Kidney glomerular epithelial cell (primary cell): ENCODE measurements at places on chromosomes 16 and 17.

DNA sequence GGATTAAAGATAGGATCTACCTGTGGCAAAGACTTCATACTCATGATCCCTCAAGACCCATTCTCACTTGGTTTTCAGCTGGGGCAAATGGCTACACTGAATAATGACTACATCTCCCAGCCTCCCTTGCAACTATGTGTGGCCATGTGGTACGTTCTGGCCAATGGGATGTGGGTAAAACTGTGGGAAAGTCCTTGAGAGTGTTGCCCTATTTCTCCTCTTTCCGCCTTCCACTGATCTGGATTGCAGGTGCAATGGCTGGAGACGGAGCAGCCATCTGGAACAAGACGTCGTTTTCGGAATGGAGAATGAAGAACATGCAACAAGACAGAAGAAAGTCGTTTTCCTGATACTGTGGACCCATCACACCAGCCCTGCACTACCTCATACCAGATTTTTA is 48.5 kb downstream of the HAPSTR1 start:
- DNase-seq, result no peak

DNA sequence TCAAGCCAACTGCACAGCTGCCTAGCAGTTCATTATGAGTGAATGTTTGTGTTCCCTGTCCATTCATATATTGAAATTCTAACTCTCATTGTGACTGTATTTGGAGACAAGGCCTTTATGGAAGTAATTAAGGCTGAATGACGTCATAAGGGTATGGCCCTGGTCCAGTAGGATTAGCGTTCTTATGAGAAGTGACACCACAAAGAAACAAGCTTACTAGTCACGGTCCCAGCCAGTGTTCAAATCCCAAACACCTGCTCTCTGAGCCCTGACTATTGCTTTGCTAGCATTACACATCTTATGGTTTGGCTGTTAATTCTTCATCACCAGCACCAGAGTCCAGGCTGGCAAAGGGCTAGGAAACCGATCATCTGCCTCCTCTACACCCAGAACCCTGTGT is 2.2 kb downstream of the ZNF668 start:
- peak; percentile 4 for DNase-seq

- DNase-seq, result no peak
These were observed 3.6 kb downstream of the KAT2A start for GRCh38 chr17:42117397-42118125.

GRCh38 chr17:66733759-66734158 is 101.2 kb upstream of the CACNG5 start:
- no peak for DNase-seq

GRCh38 chr17:78394209-78394608 is 15.8 kb downstream of the PGS1 start:
- DNase-seq, result no peak

GRCh38 chr16:14193316-14193871 is 122.3 kb downstream of the MRTFB start:
- DNase-seq, result no peak

DNA sequence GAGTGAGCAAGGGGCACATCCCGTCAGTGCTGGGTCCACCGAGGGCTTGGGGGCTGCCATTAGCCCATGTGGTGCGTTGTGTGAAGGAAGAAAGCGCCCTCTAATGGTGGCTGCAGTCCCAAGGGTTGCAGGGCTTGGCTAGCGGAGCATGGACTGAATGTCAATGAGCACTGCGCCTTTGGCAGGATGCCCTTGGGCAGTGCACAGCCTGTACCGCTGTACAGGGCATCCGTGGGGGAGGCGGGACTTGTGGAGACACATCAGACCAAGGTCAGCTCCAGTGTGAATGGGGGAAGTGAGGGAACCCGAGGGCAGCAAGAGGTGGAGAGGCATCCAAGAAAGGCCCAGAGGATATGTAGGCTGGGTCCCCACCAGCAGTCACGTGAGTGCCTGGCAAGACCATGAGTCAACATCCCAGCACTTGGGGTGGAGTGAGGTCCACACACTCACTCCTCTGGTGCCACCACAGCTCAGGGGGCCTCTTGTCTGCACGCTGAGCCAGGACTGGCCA is 75.5 kb upstream of the MED9 start:
- no peak for DNase-seq

DNA sequence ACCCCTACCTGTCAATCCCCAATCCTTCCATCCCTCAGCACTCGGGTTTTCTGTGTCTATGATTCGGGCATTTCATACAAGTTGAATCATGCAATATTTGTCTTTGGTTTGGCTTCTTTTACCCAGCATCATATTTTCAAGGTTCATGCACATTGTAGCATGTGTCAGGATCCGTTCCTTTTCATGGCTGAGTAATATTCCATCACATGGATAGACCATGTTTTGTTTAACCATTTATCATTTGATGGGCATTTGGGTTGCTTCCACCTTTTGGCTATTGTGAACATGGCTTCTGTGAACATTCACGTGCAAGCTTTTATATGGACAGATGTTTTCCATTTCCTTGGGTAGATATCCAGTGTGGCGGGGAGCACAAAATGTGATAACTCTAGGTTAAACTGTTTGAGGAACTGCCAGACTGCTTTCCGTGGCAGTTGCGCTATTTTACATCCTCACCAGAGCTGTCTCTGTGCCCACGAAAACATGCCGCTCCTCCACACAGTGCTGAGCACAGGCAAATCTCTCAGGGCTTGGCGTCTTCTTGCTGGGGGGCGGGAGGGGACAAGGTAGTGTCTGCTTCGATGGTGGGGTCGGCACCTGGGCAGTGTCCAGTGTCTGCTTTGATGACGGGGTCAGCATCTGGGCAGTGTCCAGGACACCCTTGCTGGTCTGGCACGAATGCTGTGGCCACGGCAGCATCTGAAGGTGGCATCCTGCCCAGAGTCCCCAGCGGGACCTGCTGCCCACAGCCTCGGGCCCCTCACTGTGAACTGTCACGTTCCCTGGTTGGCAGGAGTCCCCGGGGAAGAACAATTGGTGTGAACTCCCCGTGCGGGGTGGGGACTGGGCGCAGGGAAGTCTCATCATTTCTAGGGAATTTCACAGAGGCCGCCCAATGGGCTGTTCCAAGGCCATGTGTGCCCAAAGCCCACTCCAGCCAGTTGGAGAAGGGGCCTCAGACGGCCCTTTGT is 32.4 kb upstream of the JPH3 start:
- no peak for DNase-seq

DNA sequence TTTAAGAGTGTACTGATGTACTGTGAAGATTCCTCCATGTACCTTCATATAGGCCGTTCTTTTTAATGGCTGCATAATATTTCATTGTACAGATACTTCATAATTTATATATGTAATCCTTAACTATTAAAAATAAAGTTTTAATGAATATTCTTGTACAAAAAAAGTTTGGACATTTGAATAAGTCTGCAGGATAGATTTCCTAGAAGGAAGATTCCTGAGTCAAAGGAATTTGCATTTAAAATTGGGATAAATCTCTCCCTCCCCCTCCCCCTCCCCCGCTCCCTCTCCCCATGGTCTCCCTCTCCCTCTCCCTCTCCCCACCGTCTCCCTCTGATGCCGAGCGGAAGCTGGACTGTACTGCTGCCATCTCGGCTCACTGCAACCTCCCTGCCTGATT is 15.6 kb upstream of the SLC13A2 start:
- no peak for DNase-seq

- no peak for DNase-seq
These were observed at the start of gene SYCE1L for GRCh38 chr16:77199211-77199610. SYCE1L (plus strand) TSS chr16:77199408; CDS start chr16:77199452, 44 bp downstream.

DNA sequence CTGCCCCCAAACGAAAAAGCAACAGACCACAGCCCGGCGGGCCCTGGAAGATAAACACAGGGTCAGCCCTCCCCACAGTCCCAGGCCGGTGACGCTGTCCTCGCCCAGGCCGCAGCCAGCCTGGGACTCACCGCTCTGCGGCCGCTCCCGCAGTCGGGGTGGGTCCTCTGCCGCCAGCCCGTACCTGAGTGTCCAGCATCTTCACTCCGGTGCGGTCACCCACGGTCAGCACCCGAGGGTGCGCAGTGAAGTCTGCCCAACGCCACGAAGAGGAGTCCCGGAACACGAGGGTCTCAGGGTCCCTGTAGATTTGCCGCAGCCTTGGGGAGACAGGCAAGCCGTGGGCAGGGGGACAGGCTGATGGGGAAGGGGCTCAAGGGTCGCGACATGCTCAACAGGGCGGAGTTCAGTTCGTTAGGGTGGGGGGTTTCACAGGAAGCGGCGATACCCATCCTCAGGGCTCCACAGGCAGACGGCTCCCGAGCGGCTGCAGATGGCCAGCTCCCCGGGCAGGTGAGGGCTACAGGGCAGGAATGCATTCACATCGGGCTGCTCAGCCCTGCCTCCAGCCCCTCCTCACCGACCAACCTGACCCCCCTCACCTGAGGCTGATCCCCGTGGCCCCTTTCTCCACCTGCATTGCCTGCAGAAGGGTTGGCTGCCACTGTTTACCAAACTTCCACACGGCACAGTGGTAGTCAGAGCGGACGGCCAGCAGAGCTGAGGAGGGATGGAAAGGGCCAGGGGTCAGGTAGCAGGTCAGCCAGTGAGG is 5.5 kb downstream of the TAF1C start:
- DNase-seq, result no peak

GRCh38 chr16:30131869-30132475 is 9.0 kb upstream of the MAPK3 start:
- no peak for DNase-seq

GRCh38 chr16:69706256-69706974 is 19.9 kb downstream of the NQO1 start:
- DNase-seq, result no peak

DNA sequence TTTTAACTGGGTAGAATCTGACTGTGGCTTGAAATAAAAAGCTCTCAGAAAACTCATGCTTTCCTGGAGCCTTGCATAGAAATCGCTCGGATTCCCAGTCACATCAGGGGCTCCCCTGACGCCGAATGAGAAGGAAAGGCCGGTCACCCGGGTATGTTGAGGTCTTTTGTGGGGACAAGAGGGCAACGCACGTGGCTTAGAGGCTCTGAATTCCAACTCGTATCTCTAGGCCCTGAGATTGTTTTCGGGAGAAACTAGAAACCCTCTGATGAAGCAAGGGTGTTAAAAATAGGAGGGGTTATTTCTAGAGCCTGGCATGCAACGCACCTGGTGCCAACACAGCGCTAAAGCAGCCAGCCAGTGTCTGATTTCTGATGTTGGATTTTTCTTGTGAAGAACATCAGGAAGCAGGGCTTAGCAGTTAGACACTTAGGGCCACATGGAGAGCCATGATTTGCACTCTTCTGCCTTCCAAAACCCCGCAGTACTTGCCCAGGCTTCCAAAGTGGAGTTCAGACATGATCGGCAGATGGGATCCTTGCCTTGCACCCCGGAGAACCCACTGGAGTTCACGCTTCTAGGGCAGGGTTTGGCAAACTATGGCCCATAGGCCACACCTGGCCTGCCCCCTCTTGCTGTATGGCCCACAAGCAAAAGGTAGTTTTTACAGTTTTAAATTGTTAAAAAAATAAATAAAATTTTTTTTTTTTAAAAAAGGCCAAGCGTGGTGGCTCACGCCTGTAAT is 12.6 kb downstream of the CACNG1 start:
- DNase-seq, result no peak

GRCh38 chr16:51877686-51878085 is 669.3 kb downstream of the TOX3 start:
- no peak for DNase-seq

DNA sequence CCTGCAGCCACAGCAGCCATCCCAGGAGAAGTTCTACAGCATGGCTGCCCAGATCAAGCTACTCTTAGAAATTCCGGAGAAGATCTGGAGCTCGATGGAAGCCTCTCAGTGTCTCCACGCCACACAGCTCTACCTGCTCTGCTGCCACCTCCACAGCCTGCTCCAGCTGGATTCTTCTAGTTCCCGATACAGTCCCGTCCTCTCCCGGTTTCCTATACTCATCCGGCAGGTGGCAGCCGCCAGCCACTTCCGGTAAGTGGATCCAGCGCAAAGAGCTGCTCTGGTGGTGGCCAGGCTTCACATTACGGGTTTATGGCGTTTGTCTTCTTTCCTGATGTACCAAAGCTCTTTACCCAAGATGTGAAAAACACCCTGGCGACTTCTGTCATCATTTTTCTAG is 3.6 kb downstream of the COG1 start:
- DNase-seq, result peak; percentile 4

- no peak for DNase-seq
These were observed at the start of gene RSKR for GRCh38 chr17:28613931-28614381. RSKR (minus strand) TSS chr17:28614185; CDS start chr17:28614161, 24 bp downstream.

- DNase-seq, result peak; percentile 64
These were observed 201.7 kb upstream of the NLRP1 start for GRCh38 chr17:5785867-5786509.

DNA sequence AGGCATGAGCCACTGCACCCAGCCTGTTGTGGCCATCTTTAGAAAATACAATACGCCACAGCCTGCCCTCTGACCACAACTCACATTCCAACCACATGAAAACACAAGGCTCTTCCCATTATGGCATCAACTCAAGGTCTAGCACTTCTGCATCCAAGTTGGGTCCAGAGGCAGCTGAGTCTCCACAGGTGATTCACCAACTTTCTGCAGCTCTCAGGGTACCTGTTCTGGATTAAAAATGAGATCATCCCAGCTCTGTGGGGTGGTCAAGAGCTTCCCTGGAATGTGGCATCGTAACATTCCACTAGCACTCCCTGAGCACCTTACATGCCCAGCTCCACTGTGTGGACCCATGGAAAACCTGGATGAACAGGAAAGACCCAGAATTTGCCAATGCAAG is 9.9 kb upstream of the GUCY2D start:
- peak; percentile 41 for DNase-seq

- peak; percentile 75 for DNase-seq
These were observed 198.4 kb upstream of the SOX9 start for GRCh38 chr17:71922439-71922838.

DNA sequence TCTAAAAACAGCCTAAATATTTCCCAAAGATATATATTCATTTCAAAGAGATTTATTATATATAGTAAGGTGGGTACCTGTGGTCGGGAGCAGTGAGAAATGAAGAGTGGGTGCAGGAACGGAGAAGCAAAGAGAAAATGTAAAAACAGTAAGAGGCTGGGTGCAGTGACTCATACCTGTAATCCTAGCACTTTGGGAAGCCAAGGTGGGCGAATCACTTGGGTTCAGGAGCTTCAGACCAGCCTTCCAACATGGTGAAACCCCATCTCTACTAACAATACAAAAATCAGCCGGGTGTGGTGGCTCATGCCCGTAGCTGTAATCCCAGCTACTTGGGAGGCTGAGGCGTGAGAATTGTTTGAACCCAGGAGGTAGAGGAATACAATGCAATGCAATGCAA is 257.1 kb downstream of the BCAS3 start:
- DNase-seq, result no peak
